ENCODE measurements at places on chromosomes 2 and 18.

DNA sequence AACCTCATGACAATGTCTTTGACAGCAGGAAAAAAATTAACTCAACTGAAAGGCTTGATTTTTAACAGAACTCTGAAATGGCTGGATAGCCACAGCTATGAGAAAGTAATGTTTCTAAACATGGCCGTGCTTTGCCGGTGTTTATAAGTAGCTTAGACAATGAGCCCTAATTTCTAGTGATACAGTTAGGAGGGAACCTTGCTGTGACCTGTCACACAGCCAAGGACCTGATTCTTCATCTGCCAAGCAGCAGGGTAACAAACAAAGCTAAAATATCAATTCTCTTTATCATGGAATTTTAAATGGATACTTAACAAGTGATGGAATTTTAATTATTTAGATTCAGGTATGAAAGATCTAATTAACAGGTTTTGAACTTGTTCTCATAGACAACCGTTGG, 24.3 kb upstream of the DYNC2LI1 start:
- DNase-seq = no peak

DNA sequence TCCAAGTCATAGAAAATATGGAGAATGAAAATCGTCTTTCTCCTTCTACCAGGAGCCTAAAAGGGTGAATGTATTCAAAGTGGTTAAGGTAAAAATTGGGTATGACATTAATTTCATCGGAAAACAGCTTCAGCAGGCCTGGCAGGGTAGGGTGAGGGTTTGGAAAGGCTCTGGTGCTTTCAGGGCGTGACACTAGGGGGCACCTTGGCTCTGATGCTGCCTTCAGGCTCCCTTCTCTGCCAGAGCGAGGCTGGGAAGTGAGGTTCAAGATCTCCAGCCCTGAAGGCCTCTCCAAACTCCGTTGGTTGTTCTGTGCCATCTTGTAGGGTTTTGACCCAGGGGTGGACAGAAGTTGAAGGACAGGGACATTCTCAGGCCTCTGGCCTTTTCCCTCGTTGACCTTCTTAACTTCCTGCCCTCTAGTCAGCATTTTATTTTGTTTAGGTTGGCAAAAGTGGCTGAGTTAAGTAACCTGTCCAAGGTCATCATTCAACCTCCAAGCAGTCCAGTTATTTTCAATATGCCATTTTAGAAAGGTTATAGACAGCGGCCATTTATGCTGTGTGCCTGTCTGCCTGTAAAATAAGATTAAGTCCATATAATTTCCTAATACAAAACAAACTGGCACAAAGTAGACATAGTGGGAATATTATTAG, 40.3 kb downstream of the EML6 start:
- DNase-seq = no peak

GRCh38 chr2:45823723-45824206, 172.3 kb downstream of the PRKCE start:
- DNase-seq = no peak

DNA sequence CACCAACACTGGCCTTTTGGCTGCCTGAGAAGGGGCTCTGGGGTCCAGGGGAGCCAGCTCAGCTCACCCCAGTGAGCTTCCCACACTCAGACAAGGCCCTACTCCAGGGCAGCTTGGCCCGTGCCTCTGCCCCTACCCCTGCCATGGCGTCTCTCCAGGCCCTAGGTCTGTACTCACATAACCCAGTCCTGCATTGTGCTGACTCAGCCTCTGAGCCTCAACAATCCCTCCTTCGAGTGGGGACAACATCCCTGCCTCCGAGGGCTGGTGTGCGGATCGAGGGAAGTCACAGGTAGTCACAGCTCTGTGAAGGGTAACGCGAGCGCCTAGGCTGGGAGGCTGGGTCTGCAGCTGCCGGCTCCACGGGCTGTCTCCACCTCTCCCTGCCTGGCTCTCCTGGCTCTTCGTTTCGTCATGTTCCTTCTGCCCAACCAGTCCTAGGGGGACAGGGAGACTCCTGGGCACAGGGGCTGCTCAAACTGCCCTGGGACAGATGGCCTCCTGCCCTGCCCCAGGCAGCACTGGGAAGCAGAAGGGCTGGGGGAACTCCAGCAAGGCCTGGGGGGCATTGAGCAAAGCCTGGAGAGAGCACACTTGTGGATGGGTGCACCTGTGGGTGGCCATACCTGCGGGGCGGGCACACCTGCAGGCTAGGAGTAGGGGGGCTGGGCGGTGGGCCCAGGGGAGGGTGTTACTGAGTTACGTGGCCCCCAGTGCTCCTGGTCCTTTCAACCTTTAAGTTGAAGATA, 74.6 kb downstream of the RRM2 start:
- DNase-seq = no peak

- no peak for DNase-seq
Measured at GRCh38 chr2:96301865-96302264, 3.5 kb downstream of the SNRNP200 start.

- no peak for DNase-seq
Measured at GRCh38 chr2:9975328-9975727, 23.8 kb downstream of the GRHL1 start.

DNA sequence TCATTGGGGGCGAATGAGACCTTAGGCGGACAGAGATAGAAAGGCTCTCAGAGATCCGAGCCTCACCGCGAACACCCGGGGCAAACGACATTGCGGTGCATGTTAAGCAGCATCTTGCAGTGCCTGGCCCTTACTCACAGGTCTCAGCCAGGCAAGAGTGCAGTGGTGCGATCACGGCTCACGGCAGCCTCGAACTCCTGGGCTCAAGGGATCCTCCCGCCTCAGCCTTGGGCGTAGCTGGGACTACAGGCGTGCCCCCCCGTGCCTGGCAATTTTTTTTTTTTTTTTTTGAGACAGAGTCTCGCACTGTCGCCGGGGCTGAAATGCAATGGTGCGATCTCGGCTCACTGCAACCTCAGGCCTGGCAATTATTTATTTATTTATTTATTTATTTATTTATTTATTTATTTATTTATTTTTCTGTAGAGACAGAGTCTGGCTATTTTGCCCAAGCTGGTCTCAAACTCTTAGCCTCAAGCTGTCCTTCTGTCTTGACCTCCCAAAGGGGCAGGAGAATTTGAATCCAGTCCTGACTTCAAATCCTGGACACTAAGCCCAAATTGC, 1.3 kb downstream of the LAMA3 start:
- no peak for DNase-seq

DNA sequence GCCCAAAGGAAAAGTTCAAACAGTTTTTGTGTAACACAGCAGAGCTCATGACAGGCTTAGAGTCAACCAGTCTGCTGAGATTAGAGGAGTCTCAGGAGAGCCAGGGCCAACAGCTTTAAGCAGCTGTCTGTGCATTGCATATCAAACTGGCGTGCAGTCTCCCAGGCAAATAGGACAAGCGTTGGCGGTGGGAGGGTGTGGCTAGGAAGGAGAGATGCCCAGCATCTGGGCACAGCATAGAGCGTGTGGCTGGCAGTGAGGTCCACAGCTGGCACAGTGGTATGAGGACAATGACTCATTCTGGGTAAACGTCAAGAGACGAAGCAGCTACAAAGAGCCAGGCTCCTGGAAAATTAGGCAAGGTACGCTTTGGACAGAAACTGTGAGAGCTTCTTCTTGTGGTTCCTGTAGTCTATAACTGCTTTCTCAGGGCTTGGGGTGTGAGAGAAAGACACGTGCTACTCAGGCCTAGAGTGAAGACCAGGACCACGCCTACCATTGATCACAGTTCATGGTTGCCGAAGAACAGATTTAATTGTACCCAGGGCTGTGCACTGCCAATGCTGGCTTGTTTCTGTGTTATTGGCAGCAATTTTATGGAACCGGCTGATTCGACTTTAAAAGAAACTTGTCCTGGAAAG, 14.8 kb downstream of the ZAP70 start:
- no peak for DNase-seq

- no peak for DNase-seq
Measured at GRCh38 chr2:74507926-74508520, 528 bp upstream of the PCGF1 start.

DNA sequence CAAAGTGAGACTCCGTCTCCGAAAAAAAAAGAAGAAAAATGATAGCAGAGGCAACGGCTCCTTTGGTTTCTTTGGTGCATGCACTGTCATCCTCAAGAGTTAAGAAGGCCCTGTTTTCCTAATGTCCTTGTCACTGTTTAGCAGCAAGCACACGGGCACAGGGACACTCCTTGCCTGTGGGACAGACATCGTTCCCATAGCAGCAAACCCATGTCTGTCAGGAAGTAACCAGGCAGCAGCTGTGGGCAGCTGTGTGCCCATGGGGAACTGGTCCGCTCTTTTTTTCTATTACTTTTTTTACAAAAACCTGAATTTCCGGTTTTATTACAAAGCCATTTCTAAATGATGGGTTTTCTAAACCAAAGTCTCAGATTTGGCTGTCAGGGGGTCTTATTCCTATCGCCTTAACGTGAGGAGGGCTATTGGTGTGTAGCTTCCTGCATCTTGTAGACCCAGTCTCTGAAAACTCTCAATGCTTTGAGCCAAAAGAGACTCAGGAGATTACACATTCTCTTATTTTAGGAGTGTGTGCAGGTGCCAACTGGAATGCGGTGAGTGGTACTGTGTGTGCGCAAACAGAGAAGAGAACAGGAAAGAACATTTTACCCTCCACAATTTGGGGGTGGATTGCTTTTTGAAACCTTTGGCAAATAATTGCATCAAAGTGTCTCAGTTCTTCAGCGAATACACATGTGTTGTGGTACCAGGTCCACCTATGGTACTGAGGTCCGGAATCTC, 109.6 kb downstream of the COLEC12 start:
- no peak for DNase-seq

DNA sequence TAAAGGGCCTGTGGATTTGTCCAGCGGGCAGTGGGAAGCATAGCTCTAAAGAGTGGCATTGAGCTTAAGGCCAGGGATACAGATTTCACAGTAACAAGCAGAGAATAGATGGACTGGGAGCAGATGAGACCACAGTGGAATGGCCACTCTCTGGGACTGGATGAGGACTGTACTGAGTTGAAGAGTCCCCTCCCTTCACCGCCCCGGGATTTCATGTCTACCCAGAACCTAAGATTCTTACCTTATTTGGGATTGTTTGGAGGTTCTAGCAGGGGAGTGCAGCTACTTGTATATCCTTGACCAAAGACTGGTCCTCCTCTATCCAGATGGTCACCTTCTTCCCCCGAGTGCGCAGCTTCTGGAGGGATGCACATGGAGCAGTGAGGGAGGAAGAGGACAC, 28.0 kb upstream of the EFEMP1 start:
- DNase-seq = no peak

GRCh38 chr2:112720785-112721184, at the start of gene NT5DC4:
Gene NT5DC4 (plus strand): TSS chr2:112721020. CDS start chr2:112721080, 60 bp downstream.
- DNase-seq = no peak

DNA sequence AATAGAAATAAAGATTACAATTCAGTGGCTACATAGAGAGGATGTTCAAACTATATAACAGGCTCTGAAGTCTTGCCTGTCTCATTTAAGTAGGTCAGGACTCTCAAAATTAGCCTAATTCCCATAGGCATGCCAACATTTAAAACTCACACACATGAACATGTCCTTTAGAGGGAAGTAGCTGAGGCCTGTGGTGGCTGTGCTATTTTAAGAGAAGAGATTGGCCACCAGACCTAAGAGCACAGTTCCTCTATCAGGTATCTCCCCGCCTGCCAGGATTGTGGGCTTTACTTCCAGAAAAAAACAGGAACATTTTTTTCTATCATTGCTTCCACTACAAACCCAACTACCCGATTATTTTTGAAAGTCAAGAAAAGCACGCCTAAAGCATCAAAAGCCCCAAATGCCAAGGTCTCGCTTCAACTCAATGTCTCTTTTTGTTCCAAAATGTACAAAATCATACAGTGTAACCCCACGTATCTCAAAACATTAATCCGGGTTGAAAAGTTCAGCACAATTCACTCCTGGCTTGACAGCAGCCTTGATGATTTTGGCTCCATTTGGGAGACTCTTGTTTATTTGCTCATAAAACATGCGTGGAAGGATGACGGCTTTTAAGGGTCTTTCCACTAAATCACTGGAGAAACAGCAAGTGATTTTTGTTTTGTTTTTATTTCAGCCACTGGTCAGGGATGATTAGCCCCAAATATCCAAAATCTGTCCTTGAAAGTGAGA, 15.3 kb downstream of the FHL2 start:
- no peak for DNase-seq

DNA sequence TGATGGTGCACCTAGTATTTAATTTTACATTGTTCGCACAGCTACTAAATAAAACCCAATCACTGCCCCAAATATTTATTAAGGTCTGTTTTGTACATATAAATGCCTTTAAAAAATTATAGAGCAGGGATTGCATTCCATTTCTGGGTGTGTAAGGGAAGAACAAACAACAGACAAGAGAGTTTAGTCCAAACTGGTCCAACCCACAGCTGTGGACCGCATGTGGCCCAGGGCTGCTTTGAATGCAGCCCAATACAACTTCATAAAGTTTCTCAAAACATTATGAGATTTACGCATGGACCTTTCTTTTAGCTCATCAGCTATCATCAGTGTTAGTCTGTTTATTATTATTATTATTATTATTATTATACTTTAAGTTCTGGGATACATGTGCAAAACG, 114.8 kb upstream of the LRATD1 start:
- no peak for DNase-seq

DNA sequence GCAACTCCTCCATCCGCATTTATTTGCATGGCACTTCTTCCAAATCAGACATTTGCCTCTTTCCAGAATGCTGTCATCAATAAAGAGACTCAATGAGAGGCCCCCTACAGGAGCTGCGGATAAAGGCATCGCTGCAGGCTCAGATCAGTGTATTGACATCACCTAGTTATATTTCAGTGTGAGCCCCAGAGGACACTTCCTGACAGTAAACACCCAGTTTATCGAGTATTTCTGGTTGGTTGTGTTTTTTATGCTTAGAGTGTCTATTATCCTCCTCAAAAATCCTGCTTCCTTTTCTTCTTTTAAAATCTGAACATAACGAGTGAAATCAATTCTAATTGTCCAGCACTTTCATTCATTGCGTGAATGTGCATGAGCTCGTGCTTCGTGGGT, 38.8 kb downstream of the NRP2 start:
- DNase-seq = no peak

DNA sequence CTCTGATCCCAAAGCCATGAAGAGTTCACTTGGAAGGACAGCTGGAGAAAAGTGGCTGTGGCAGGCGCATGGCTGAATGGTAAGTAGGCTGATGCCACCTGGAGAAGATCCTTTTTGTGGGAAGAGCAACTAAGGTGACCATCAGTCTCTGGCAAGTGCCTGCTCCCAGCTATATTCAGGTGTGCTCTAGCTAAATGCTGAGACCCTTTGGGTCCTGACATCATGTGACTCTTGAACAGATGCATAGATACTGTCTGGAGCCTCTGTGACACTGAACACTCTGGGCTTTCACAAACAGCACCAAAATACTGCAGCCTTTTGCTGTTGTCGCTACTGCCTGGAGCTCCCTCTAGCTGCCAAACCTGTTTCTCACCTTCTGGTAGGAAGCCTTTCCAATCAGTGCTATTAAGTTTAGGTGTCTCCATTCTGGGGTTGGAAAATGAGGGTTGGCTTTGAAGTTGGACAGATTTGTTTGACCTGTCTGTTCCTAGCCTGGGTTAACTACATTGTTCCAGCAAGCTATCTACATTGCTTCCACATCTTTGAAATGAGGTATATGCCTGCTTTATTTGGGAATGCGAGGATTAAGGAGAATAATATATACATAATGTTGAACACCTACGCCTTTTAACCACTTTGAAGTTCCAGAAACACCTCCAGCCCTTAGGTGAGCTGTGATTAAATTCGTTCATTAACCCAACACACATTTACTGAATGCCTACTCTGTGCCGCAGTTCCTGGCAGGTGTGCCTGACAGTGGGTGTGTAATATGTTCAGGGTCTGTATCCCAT, 3.1 kb downstream of the EGR4 start:
- no peak for DNase-seq

GRCh38 chr2:134714228-134714627, 4.6 kb downstream of the TMEM163 start:
- no peak for DNase-seq
